A673 (cell line): ENCODE measurements at places on chromosomes 3 and 15.

DNA sequence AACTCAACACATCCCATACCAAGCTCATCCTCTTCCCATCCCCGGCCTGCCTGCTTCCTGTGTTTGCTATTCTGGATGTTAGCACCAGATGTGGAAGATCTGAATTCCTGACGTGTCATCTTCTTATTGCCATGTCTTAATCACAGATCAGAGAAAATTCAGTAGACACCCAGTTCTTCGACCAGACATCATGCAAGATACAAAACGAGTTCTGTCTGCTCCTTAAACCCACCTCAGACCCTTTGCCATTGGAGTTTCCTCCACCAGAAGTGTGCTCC is 52.0 kb downstream of the FGD5 start:
- DNase-seq = no peak

DNA sequence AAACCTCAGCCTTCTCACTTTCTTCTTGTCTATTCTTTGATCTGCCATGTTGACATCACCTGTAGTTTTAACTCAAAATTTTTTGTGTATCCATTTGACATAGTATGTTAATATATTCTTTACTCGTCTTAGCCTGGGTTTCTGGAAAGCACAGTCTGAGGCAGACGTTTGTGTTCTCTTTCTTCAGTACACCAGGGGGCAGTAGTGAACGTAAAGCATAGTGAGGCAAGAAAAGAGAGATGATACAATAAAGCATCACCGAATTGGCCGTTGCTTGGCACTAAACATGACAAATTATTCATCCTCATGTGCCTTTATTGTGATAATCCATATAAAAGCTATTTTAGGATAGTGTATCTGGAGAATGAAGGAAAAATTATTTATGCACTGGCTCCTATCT is 141.0 kb upstream of the MYRIP start:
- peak; percentile 56 for DNase-seq

GRCh38 chr3:185059766-185060165 is 93.1 kb downstream of the C3orf70 start:
- DNase-seq = no peak

GRCh38 chr3:99332718-99333117 is 305.7 kb upstream of the COL8A1 start:
- no peak for DNase-seq

DNA sequence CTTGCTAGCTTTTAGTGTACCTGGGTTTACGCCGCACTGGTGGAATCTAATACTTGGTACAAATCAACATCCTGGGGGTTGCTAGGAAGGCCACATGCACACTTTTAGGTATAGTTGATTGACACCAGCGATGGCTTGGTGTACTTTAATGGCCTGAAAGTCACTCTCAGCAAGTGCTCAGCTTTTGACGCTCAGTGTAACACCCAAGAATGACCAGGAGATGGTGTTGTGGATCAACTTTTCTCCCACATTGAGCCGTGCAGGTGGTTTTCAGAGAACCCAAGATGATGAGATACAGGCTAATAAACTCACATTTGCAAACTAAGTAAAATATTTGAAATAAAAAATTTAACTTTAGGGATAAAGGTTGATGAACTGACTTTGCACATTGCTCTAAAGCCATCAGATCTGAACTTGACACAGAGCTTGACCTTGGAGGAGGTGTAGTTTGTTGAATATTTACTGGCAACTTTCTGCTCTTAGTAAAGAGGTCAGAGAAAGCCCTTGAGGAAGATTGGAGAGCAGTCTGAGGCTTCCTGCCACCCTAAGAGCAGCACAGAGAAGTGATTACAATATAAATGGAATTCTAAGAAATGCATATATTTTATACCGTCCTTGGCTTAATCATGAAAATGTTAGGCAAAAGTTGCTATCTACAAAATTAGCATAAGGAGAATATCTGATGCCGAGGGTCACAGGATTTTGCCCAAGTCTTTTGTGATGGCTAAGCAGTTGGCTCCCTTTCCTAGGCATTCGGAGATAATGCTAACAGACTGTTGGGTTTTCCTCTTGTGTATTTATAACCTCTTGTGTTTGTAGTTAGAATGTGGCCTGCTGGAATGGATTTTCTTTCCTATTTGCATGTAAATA is 143.4 kb upstream of the RASGRP1 start:
- DNase-seq = peak; percentile 50

DNA sequence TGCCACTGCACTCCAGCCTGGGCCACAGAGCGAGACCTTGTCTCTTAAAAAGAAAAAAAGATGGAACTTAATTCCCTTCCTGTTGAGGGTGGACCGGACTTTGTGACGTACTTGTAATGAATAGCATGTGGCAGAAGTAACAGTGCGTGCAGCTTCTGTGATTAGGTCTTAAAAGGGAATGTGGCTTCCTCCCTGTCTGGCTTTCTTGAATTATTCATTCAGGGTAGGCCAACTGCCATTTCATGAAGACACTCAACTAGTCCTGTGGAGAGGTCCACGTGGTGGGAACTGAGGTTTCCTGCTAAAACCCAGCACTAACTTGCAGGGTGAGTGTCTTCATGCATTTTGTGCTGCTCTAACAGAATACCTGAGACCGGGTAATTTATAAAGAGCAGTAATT is 98.9 kb upstream of the PIAS1 start:
- no peak for DNase-seq

- no peak for DNase-seq
Observed at GRCh38 chr15:86555939-86556338, 476.3 kb downstream of the AGBL1 start.

GRCh38 chr3:195260280-195260905 is 10.6 kb downstream of the XXYLT1 start:
- DNase-seq = peak; percentile 38

DNA sequence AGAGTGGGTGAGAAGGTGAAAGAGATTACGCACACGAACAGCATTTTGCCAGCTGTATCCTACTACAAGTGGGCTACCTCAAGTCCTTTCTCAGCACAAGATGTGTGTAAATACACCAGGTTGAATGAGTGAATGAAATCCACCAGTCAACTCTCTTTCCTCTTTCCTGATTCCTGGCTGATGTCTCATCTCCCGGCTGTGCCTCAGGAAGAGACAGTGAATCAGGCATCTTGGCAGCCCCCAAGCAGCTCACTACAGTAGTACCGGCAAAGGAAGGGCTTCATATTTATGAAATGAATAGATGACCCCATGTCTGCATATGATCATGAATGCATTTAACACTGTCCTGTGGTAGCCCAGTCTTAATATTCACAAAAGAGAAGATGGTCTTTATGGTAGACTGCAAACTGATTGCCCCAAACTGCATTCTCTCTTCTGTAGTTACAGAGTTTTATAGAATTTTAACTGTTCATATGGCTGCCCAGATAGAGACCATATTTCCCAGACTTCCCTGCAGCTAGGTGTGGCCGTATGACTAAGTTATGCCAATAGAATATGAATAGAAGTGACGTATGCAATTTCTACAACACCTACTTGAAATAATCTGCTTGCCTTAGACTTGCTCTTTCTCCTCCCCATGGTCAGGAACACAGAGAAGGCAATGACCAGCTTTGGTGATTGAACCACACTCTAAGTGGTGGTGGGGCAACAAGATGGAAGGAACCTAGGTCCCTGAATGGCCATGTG is 22.7 kb downstream of the MGLL start:
- DNase-seq = no peak

DNA sequence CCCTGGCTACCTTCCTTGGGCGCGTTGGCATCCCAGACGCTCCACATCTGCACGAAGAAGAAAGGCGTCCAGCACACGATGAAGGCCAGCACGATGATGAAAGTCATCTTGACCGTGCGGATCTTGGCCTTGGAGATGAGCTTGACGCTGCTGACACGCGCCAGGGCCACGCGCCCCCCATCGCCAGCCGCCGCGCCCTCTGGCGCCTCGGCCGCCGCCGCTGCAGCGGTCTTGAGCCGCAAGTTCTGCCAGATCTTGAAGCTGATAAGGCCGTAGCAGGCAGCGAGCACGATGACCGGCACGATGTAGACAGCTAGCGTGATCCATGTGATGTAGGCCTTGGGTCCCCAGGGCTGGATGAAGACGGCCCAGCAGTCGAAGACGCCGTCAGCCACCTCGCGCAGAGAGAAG is 2.2 kb downstream of the OXTR start:
- no peak for DNase-seq

- DNase-seq = no peak
Observed at GRCh38 chr3:168267179-168267578, 171.5 kb upstream of the GOLIM4 start.

DNA sequence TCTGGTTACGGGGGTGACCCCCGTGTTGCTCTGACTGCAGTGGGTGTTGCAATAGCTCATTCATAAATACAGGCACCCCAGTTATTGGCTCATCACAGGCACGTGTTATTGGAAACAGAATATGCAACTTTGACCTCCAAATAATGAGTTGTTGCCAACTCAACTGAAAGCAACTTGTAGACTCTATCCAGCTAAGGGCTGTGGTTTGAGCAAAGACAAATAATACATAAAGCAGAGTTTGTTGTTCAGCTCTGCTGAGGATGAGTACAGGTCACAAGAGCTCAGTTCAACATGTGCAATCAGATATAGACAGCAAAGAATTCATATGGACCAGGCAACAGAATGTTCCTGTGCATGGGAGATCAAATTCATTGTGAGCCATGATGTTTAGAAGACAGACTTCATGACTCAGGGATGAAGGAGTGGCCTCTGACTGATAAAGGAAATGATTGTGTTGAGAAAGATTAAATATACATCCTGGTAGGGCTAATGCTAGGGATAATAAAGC is 87.6 kb upstream of the LRIG1 start:
- DNase-seq = no peak

- no peak for DNase-seq
Observed at GRCh38 chr15:51253366-51253765, 85.0 kb downstream of the CYP19A1 start.

DNA sequence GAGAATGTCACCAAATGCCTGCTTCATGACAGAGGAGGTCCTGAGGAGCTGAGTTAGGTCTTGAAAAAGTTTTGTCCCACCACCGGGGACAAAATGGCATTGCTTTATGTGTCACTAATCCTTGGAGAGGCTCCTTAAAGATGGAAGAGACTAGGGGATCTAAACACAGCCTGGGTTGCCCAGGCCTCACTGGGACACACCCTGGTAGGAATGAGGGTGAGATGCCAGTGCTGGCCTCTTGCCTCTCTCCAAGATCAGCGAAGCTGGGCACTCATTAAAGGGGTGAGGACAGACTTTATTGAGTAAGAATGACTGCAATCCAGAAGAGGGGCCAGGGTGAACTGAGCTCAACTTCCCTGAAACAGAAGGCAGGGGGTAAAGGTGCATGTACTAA is 58.5 kb upstream of the KLF13 start:
- no peak for DNase-seq

GRCh38 chr15:40183636-40184463 is 23.0 kb downstream of the BUB1B start:
- no peak for DNase-seq

- DNase-seq = no peak
Observed at GRCh38 chr3:69961706-69962439, 37.7 kb upstream of the SAMMSON start.

GRCh38 chr15:44066211-44066827 is 128.8 kb downstream of the FRMD5 start:
- DNase-seq = peak; percentile 84

- DNase-seq = no peak
Observed at GRCh38 chr3:197132916-197133530, 103.4 kb upstream of the MELTF start.

DNA sequence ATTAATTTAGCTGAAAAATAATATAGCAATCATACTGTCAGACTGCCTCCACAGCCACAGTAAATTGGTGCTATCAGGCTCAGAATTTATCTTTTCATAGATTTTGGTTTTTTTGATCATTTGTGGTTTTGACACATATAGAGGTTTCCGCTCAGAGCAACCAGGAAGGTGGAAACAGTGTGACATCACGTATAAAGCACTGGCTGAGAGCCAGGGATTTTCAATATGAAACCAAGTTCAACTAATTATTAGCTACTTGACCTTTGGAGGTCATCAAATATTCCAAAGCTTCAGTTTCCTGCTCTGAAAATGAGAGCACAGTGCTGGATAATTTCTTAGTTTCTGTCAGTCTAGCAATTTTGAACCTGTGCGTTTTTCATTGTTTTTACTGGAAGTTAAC is 433.8 kb upstream of the SUCLG2 start:
- no peak for DNase-seq

- DNase-seq = no peak
Observed at GRCh38 chr15:67241132-67241855, 13.2 kb downstream of the AAGAB start.

GRCh38 chr3:183244981-183245476 is 8.0 kb upstream of the B3GNT5 start:
- DNase-seq = no peak

DNA sequence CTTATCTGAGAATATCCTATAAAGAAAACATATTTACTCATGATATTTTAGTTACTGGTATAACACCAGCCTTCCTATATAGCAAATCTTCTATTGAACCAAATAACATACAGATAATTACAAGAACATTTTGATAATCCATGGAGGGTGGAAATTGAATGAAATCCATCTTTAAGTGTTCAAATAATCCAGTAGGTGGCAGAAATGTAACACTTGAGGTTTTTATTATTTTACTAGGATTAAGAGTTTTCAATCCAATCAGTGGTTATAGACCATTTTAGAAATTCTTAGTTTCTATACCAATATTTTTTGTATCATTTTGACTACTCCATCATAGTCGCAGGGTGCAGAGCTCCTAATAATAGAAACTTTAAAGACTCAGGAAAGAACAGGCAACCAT is 101.9 kb upstream of the KCNH8 start:
- DNase-seq = no peak

DNA sequence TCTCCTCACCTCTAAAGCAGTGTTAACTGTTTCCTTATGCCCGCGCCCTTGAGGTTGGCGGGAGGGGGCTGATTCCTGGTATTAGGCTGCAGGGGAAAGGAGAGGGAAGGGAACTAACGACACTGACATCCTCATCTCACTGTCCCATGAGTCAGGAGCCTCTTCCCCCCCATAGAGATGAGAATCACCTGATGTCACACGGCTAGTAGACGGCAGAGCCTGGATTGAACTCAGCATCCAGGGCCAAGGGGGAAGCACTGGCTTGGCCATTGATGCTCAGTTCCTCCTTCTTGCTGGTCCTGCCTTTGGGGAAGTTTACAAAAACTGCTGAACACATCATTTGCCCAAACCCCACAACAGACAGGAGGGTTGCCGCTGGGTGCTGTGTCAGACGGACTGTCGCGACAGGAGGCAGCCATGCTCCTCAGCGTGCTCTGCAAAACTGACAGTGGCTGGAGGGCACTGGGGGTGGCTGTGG is 38.5 kb downstream of the IDH2 start:
- no peak for DNase-seq

DNA sequence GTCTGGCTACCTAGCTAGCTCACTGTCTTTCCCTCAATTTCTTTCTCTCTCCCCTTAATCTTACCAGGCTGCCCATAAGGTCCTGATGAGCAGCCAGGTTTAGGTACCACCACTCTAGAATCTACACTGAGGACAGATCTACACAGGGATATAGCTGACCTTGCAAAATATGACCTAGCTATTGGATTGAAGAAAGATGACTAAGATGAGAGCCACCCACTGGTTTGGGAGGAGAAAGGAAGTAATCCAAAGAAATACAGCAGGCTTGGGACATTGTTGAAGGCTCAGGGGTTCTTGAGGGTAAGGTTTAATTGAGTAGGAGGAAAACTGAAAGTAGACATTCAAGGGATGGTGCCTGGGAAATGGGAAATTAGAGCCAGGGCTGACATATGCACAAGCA is 142.0 kb upstream of the TMC3 start:
- no peak for DNase-seq

- DNase-seq = no peak
Observed at GRCh38 chr15:82850731-82851130, 41.3 kb downstream of the WHAMM start.
